ENCODE measurements at places on chromosomes 7 and 10.

DNA sequence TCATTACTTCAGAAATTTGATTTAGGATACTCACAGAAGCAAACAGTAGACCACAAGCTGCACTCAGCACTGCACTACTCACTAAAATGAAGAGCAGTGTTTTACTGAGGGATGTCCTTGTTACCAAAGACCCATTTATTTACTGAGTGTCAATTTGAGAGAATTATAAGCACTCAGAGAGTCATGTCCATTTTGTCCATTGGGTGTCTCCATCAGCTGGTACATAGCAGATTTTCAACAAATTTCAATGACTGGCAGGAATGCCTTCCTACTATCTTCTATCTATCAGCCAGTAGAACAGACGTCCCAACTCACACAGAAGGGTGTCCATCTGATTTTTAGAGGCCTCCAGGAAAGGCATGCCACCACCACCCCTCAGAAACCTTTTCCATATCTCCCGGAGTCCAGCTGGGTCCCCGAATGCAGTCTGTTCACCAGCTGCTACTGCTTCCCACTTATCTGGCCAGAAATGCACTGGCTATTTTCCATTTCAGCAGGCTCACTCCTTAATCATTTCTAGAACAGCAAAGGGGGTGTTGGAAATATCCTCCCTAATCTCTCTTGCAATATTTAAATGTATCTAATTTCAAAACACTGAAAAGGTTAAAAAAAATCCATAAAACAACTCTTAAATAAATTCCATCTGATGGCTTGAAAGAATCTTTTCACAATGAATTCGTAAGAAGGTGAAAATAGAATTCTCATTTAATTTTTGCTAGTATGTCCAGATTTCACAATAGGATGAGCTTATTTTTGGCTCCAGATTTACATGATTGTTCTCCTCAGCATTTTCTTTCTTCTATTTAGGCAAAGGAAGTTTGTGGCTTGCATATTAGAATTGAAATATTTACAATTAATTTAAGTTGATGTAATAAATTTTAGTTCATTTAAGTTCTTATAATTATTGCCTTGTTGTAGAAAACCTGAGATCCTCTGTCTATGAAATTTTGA, 1164.0 kb upstream of the CELF2 start:
- DNase-seq: no peak

GRCh38 chr7:17640730-17641377, 299.4 kb downstream of the SNX13 start:
- peak; percentile 47 for DNase-seq

DNA sequence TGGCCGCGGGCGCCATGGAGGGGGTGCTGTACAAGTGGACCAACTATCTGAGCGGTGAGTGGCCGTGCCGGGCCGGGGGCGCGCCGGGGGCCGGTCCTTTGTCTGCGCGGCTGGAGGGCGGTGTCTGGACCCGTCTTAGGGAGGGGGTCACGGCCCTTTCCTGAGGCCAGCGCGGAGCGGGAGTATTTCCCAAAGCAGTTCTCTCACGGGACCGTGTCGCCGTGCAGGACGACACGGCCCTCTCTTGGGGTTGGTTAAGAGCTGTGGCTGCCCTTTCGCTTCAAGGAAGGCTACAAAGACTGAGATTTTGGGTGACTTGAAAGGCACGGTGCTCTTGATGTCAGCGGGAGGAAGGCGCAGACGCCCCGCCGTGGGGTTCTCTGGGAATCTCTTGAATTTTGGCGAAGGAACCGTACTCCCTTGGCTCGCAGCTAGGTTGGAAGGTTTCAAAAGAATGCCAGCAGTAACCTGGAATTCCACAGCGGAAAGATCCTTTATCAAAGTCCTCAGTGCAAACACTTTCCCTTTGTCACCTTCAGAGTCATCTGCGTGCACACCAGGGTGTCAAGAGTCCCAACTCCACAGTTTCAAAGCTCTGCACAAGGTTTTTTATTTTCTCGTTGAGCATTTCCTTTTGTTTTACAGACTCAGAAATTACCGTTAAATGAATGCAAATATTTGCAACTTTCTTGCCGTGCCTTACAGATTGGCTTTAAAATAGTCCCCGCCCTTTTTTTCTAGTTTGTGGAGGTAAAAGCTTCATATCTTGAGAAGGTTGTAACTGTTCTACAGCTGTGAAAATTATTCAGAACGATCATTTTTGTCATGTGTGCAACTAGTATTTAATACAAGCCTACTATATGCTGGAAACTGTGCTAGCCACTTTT, 780 bp downstream of the PLEKHA8 start:
- peak; percentile 55 for DNase-seq

- DNase-seq: no peak
These were observed 178.2 kb upstream of the CSTF2T start for GRCh38 chr10:51877636-51878035.

GRCh38 chr7:77687100-77687746, 9.0 kb upstream of the RSBN1L start:
- no peak for DNase-seq

GRCh38 chr7:153190452-153190851, 430.9 kb downstream of the ACTR3B start:
- DNase-seq: peak; percentile 8

- no peak for DNase-seq
These were observed 125.4 kb downstream of the ITIH5 start for GRCh38 chr10:7541137-7542087.

DNA sequence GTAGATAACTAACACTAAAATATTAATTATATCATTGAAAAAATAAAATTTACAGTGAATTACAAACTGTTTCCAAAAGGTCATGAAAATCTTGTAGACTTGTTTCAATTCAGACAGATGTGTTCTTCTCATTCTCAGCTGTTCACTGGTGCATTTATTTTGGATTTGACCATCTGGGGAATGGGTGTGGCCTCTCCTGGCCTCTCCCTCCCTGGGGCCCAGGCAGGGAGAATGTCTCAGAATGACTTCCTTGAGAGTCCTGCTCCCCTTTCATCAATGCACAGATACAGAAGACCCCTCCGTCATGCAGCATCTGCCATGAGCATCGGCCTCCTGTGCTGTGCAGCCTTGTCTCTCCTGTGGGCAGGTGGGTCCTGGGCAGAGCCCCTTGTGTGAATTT, 192.8 kb upstream of the PRSS58 start:
- no peak for DNase-seq

- no peak for DNase-seq
These were observed 362.3 kb downstream of the GATA3 start for GRCh38 chr10:8416760-8417159.

DNA sequence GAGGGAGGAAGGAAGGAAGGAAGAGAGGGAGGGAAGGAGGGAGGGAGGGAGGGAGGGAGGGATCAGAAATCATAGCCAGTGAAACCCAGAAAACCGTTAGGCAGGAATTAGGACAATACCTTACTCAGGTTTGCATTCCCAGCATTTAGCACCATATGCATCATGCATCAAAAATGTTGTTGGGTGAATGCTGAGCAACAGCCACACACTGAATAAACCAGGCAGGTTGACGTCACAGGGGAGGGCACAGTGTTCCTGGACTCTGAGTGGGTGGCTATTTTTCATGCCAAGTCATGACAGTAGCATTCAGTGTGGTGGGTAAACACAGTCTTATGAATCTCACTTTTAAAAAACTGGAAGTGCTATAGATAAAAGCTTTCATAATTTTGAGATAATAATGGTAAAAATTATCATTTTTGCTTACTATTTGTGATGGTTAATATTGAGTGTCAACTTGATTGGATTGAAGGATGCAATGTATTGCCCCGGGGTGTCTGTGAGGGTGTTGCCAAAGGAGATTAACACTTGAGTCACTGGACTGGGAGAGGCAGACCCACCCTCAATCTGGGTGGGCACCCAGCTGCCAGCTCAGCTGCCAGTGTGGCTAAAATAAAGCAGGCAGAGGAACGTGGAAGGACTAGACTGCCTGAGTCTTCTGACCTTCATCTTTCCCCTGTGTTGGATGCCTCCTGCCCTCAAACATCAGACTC, 199.1 kb upstream of the PRKCQ start:
- no peak for DNase-seq

DNA sequence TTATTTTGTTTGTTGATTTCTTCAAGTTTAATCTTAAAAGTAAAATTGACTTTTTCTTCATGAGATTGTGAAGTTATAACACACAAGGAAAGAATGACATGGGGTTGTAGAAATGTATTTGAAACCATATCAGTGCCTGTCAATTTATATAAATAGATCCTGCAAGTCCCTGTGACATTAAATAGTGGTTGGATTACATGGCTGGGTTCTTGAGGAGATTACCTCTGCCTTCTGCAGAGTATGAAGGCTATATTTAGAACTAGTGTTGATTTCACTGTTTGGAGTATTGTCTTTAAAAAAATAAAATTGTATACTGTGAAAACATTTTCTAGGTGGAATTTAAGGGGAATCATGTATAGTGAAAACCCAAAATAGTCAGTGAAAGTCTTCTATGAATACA, 385.8 kb upstream of the SMIM30 start:
- DNase-seq: no peak

GRCh38 chr10:6755781-6756460, 175.8 kb upstream of the PRKCQ start:
- DNase-seq: no peak

DNA sequence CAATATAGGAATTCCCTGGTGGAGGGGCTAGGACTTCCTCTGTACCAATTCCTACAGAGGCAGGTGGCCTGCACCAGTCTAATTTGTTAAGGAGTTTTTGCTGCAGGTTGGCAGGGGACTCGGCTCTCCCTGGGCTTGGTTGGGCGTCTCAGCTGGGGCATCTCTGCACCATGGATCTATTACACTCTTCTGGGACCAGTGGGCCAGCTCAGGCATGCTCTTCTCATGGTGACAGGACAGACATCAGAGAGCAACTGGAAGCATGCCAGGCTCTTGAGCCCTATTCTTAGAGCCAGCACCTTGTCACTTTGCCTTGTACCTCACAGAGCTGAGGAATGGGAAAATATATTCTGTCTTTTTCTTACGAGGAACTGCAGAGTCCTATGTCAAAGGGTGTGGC, 74.6 kb downstream of the SH2D4B start:
- no peak for DNase-seq

DNA sequence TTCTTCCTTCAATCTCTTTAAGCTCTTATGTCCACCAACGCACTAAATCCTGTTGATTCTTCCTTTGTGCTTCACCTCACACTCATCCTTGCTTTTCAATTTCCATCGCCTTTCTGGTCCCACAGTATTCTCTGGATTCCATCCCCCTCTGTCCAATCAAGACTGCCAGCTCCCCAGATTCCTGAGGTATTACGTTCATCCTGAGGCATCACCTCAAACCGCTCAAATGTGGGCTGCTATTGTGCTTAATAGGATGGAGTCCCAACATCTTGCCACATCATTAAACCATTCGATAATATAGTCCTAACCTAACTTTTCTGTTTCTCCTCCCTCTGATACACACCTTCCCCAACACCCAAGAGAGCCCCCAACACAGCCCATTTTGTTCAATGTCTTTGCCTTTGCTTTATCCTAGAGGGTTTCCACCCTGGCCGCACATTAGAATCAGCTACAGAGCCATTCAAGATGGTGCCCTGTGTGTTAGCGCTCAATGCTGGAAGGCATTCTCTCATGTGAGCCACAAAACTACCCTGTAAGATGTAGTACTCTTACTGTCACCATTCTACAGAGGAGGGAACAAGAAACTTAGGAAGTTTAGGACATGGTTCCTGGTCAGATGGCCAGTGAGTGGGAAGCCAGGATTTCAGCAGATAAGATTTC, 79.5 kb upstream of the LEP start:
- DNase-seq: no peak

GRCh38 chr10:71094712-71095390, 117.5 kb upstream of the UNC5B start:
- no peak for DNase-seq

DNA sequence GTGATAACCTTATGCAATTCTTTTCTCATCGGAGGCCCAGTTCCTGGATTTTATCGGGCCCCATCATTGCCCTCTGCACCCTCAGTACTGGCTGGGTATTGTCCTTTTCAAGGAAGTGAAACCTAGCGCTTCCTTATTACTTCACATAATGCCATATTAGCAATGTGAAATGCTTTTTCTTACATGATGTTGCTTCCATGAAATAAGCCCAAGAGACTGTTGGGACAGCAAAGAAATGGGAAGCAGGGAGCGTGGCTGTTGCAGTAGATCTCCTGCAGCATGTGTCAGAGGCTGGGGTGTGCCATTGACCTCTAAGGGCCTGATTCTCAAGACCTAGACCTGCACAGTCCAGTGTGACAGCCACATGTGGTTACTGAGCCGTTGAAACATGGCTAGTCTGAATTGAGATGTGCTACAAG, 8.1 kb downstream of the CHN2 start:
- DNase-seq: no peak

- DNase-seq: no peak
These were observed 26.7 kb upstream of the ABLIM1 start for GRCh38 chr10:114684822-114685209.

DNA sequence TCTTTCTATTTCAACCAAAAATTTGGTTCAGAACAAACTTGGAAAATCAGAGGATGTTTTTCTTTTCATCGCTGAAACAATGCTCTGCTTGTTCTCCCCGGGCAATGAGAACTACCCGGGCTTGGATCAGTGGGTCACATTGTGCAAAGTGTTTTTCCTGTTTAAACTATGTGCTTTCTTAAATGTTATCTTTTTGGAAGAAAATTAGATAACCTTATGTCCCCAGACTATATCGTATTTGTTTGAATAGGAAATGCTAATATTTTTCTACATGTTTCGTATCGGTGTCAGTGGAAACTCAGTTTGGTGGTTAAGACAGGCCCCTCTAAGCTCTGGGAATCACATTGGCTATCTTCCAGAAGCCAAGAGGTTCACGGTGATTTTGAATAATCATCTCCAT, 319.5 kb upstream of the NFE2L3 start:
- no peak for DNase-seq

DNA sequence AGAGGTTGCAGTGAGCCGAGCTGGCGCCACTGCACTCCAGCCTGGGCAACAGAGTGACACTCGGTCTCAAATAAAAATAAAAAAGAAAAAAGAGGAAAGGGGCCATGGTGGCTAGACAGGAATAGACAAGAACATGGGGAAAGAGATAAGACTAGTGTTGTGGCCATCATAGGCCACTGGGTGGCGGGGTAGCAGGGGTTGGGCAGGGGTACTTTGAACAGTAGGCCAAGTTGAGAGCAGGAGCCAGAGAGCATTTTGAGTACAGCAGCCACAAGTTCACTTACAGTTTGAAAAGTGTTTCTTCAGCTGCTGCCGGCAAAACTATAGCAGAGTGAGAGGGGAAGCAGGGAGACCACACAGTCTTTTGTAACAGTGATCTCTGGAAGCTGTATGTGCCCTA, 656.0 kb downstream of the CNTNAP2 start:
- DNase-seq: peak; percentile 30

- no peak for DNase-seq
These were observed 57.6 kb downstream of the GTF2IRD1 start for GRCh38 chr7:74511345-74511744.
